Activated CD4-positive, alpha-beta T cell treated with anti-CD3 and anti-CD28 coated beads, Interleukin-2, amount 50 U/mL, for 1 hour (primary cell): ENCODE measurements at places on chromosomes 2 and 18.

GRCh38 chr2:227293531-227293930, 31.5 kb upstream of the MFF start:
- no peak for DNase-seq

DNA sequence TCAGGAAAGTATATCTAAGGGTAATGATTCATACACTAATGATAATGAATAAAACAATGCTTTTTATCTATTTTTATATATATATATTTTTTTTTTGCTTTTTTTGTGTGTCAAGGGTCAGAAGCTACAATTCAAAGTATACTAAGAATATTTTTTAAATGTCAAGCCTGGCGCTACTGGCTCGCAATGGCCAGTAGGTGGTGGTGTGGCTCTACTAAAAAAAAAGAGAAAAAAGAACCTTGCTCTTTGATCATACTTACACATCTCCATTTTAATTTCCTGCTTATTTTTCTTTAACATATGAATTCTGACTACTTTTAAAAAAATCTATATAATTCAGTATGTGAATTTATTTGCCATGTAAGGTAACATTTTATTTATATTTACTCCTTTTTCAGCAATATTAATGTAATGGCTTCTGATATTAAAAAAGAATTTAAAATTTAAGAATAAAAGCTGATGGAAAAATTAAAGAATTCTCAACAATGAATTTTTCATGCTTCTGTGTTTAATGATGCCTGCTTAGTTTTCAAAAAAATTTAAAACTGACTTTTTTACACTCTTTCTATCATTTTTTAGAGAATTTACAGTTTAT, 232.9 kb downstream of the GULP1 start:
- peak; percentile 2 for DNase-seq

GRCh38 chr2:230919681-230920080, 5.4 kb downstream of the GPR55 start:
- DNase-seq: no peak

GRCh38 chr2:154375579-154375931, 322.9 kb upstream of the KCNJ3 start:
- DNase-seq: no peak

- no peak for DNase-seq
These were observed 83.9 kb upstream of the YWHAQ start for GRCh38 chr2:9714630-9715214.

DNA sequence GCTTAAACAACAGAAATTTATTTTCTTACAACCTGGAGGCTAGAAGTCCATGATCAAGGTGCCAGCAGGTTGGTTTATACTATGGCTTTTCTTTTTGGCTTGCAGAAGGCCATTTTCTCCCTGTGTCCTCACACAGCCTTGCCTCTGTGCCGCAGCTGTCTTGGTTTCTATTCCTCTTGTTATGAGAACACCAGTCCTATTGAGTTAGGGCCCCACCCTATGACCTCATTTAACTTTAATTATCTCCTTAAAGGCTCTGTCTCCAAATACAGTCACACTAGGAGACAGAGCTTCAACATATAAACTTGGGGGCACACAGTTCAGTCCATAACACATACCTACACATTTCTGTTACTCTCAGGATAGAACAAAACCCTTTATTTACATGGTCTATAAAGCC, 17.3 kb upstream of the RHOB start:
- no peak for DNase-seq

- DNase-seq: no peak
These were observed 98.1 kb upstream of the ZFP36L2 start for GRCh38 chr2:43324259-43325106.

- DNase-seq: no peak
These were observed 28.8 kb upstream of the IGFBP5 start for GRCh38 chr2:216724190-216724589.

DNA sequence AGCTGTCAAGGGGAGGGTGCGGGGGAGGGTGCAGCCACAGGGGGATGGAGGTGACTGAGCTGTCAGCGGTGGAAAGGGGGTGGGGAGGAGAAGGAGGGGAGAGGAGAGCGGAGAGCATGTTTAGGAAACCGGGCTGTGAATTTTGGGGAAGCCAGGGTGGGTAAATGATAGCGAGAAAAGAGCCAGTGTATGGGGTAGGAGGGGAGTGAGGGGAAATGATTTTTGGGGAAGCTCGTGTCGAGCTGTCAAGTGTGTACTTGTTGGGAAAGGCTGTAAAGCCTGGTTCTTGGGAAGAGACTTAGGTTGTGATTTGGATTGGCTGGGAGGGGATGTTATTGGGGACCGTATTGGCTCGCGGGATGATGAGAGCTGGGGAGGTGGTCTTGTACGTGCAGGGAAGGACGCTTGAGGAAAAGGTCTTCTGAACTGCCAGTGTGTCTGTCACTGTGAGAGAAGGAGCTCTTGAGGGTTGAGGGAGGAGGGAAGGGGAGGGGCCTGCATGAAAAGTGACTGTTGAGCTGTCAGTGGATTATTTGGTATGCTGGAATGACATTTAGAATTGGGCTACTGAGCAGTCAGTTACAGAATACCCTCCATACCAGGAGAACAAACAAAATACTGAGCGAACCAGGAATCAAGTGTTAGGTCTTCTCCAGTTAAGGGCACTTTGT, 1.0 kb downstream of the UBR3 start:
- peak; percentile 39 for DNase-seq

GRCh38 chr2:74146929-74147726, 584 bp downstream of the BOLA3 start:
- no peak for DNase-seq

DNA sequence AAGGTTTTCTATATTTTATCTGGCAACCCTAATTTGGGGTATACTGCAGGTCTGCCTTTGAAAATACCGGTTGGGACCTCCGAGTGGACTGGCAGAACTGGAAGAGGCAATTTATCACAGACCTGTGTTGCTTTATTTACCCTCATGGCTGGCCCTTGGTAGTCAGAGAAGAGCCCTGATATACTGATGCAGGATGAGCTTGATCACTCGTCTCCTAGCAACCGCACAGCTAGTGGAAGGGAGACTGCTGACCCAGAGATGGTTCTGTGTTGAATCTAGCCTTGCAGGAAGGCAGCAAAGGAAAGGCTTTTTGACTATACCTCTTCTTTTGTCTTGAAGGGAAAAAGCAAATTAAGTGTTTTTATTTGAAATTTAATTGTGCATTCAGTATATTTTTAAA, 154.7 kb downstream of the EML6 start:
- no peak for DNase-seq

GRCh38 chr2:28347596-28347995, 45.1 kb upstream of the FOSL2 start:
- DNase-seq: no peak

- DNase-seq: peak; percentile 73
These were observed 1.0 kb upstream of the NFATC1 start for GRCh38 chr18:79394534-79395307.

DNA sequence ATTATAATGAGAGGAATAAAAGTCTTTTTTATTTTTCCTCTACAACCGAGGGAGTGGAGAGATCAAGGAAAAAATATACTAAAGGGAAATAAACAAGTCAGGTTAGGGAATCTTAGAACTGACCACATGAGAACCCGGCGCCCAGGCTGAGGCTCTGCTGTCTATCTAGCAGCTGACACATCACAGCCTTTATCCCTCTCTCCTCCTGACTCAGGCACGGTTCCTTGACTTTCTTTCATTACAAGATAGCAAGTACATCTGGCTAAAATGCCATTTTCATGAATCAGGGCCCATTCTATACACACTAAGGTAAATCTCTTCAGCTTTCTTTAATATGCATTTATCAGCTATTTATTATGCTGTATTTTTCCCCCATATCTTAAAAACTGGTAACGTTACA, 296.0 kb downstream of the TMX3 start:
- DNase-seq: no peak

DNA sequence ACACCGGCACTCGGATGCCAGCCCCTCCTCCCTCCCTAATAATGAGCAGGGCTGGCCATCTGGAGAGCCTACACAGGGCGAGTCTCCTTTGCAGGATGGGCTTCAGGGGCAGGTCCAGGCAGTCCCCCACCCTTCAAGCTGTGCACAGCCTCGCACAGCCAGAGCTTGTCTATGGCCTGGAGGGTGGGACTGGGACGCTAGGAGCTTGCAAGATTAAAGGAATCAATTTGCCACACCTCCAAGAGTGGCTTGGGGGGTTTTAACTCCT, 43.9 kb upstream of the OTOF start:
- DNase-seq: no peak

DNA sequence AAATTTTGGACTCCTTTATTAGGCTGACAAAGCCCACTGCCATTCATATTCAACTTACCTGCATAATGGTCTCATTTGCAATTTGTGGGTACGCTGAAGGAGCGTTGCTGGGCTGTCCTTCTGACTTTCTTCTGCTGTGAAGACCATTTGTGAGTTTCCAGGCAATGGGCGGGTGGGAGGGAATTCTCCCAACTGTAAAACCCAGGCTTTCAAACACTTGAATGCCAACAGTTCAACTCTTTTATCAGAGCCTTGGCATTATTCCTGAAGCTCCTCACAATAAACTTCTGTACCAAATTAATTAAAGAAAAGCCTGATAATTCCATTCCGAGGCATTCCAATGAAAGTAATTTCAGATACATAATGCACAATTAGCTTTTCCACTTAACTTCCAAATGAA, 35.2 kb upstream of the GPR39 start:
- no peak for DNase-seq

DNA sequence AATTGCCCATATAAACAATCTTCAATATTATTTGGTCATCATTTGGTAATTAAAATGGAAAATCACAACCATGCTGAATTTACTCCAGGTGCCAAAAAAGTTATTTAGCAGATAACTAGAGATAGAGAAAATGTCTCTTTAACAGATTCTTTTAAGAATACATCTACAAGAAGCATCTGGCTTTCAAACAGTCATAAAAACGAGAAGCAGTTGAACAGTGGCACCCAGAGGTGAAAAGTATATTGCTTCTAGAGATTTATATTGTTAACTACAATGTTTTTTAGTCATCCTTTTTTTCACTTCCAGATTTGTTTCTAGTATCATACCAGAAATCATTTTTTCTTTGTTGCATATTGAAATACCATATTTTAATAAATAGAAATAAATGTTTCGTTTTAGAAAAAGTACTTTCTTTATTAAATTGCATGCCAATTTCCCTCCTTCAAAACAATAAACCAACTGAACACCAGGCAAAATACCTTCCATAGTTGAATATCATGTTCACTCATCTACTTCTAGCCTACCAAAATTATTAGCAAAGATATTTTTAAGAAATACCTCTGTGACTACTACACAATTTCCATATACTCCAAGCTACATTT, 65.4 kb upstream of the HNRNPA3 start:
- no peak for DNase-seq

- DNase-seq: no peak
These were observed 45.8 kb downstream of the MBP start for GRCh38 chr18:77086656-77087392.

DNA sequence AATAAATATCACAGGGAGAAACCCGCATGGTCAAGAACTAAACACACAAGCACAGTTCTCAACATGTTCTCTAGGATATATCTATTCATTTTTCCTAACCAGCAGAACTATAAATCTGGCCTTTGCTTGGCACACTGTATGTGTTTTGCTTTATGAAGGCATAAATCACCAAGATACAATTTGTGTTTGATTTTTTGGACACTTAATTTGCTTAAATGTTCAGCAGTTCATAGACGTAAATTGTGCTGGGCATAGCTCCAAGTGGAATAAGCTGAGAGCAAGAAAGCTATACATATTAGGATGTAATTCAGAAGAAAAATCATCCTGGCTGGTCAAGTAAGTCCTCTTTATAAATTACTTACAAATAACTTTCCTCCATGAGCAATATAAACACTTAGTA, 341.5 kb upstream of the ATP5MC3 start:
- no peak for DNase-seq
